ENCODE measurements at places on chromosomes 5 and 9.
A peak's percentile ranks its signal among the peaks of the same experiment; 100 is the strongest.

DNA sequence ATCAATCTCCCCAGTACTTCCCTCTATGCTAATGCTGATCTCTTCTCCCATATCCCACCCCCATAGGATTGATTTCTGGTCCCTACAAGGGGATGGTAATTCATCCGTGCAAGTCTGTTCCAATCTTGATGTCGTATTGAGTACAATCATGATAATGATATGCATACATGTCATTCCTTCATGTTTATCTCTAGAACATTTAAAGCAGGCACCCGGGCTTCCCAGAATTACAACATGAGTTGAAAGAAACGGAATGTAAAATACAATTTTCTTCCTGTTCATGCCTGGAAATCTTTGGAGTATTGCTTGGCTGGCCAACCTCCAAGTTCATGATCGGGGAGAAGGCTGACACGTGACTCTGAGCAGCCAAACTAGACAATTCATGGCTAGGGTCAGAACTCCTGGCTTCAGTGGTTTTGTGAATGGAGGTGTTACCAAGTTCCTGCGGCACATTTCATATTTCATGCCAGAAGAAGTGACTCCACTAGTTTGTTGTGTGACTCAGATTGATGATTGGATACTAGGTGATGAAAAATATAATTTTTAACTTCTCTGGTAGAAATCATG, 66.6 kb downstream of the C9orf152 start:
- no peak for DNase-seq

GRCh38 chr5:34621277-34622097, 34.6 kb upstream of the RAI14 start:
- DNase-seq = no peak

DNA sequence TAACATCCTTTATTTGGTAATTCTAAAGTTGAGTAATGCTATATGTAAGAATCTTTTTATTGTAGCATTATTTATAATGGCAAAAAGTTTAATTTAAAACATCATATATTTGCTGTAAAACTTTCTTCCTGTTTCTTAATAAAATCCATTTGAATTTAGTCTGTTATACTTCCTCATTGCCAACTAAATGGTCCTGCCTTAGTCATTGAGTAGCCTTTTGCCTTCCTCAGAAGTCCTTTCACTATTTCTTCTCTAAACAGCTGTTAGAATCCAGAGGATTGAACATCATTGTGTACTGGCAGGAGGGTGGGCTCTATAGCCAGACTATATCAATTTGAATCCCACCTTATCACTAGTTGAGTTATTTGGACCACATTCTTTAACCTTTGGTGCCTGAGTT, 11.0 kb downstream of the SLC44A1 start:
- DNase-seq = no peak

- DNase-seq = no peak
Observed at GRCh38 chr5:151628112-151628823, 37.1 kb upstream of the FAT2 start.

DNA sequence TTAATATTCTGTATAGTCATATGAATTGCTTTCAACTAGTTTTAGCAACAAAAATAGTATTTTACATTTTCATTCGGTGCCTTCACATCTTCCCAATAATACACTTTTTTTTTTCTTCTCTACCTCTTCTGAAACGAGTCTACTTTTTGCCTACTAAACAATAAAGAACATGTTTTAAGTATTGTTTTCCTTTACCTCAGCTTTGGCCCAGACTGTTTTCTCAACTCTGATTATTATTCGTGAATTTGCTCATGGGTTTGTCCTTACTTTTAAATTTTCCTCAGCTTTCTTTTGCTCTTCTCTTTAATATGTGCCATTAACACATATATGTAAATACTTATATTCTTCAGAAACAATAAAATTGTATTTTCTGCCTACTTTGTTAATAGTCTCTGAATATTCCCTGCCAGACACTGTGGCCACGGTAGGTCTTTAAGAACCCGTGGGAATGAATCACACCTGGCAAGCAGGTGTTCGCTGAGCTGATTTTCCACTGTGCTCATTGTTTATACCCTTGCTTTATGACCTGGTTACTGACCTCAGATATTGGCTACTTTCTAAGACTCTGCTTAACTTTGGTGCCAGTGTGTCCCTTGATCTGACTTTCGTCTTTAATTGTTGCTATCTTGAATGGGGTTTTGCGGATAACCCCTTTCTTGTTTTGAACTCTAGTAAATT, 49.1 kb downstream of the FAM170A start:
- no peak for DNase-seq

DNA sequence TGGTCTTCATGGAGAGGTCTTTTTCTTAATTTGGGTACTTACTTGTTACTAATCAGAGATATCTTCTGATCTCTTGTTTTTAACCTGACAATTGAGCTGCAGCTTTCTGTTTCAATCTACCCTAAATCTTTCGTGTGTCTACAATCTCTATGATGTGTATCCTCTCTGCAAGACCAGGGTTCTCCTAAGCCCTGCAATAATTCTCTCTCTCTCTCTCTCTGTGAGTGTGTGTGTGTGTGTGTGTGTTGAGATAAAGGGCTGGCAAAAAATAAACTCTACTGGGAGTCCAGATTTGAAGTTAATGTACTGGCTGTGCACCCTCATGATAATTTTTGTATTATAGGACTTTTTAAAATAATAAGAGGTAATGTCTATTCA, 57.8 kb upstream of the FBXL7 start:
- peak; percentile 79 for DNase-seq

DNA sequence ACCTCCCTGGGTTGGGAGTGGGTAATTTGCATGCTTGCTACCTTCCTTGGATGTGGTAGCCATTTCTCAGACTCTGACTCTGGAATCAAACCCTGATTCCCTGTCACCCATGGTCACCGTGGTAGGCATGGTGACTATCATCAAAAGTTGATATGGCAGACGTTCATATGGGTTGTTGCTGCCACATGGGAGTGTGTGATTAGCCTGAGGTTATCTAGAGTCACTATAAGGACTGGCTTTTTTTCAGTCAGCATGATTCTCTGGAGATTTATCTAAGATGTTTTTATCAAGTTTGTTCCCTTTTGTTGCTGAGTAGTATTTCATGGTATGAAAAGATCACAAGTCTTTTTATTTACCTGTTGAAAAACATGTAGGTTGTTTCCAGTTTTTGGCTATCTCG, 7.0 kb downstream of the RCL1 start:
- DNase-seq = no peak

DNA sequence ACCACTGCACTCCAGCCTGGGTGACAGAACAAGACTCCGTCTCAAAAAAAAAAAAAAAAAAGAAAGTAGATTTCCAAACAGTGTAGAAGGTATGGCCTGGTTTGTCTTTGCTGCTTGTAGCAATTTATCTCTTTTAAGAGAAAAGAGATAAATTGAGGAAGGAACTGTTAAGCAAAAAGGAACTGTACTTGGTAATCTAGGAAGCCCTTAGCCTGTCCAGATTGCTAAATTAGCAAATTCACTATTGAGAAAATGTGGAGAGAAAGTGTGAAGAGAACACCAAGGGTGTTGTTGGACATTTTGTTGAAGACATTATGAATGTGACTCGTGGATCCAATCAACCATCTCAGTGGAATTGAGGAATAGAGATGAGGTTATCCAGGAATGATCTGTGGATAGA, 13.0 kb upstream of the SUSD3 start:
- DNase-seq = no peak

DNA sequence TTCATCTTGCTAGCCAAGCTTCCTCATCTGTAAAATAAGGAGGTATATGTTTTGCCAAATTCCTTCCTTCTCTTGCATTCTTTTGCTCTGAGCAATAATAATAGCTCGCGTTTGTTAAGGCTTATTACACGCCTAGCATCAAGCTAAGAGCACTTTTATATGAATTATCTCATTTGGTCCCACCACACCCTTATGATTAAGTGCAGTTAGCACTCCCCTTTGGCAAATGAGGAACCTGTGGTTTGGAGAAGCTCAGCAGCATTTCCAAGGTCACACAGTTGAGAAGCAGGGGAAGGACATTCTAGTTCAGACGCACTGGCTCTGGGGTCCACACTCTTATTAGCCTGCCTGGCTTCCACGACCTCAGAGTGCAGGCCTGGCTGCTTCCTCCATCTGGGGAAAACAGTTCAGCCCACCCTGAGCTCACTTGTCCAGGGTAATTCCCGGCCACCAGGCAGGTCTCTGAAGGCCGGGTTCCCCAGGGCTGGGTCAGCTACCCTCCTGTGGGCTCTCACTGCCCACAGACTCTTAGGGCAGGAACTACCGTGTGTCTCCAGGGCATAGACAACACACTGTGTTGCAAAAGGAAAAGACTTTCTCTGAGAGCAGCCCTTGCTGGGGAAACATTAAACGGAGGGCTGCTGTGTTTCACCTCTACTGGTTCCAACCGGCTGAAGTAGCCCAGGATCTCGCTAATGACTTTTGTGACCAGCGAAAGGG, 9.9 kb upstream of the FBP1 start:
- no peak for DNase-seq
